ENCODE measurements at places on chromosomes 5 and 9.

GRCh38 chr5:65546141-65546540 is 16.8 kb downstream of the CENPK start:
- DNase-seq, result no peak

DNA sequence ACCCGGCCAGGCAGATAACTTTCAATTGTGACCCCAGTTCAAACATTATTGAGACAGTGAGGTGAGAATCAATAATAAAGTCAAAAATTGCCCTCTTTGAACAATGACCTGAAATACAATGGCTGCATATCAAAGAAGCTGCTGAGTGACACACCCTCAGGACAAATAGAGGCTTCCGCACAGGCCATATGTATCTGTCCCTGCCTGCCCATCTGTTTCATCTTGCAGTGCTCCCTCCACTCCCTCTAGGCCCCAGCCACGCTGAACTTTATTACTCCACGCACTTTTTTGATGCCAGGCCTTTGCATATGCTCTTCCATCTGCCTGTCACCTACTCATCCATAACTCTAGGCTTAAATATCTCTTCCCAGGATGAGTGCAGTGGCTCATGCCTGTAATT is 15.9 kb upstream of the PFDN1 start:
- DNase-seq, result no peak

- DNase-seq, result peak; percentile 89
Observed at GRCh38 chr5:60334281-60334713, 365.7 kb downstream of the DEPDC1B start.

GRCh38 chr9:114134827-114135396 is 20.4 kb upstream of the COL27A1 start:
- DNase-seq, result no peak

DNA sequence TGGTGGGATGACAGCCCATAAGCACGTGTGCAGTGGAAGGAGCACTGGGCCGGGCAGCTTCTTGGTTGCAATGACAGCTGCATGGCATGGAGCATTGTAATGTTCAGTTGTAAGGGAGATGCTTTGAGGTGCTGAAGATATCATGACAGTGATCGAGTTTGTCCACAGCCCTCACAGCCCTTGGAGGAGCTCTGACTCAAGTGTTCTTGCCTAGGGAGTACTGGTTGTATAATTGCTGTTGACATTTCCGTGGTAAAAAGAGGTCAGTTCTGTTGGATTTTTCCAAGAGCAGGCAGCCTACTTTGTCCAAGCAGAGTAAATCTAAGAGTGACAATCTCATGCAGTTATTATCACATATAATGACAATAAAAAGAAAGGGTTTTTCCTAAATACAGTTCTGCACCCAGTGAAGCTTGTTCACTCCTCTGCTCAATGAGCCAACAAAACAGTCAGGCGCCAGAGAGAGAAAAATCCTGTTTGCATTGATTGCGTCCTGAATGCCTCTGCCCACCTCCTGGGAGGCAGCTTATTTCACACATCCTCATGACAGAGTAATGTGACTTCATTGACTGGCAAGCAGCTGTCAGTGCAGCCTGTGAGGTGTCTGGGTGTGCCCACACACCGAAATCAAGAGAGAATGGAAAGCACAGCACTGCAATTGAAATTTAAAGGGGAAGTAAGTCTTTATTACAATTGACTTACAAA is 248.0 kb downstream of the NTRK2 start:
- no peak for DNase-seq

DNA sequence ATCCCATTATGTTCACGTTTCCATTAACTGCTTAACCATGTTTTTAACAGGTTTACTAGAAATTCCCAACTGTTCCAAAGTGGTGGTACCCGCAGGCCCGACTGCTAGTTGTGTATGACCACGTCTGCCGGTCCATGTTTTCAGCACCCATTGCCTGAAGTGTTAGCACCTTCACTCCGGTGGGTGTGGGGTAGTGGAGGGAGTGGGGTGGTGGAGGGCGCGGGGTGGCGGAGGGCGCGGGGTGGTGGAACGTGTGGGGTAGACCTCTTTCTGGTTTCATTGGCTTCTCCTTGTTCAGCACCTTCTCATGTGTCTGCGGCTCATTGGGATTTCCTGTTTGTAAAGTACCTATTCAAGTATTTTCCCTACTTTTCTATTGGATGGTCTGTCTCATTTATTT is 37.7 kb downstream of the TPPP start:
- DNase-seq, result no peak

DNA sequence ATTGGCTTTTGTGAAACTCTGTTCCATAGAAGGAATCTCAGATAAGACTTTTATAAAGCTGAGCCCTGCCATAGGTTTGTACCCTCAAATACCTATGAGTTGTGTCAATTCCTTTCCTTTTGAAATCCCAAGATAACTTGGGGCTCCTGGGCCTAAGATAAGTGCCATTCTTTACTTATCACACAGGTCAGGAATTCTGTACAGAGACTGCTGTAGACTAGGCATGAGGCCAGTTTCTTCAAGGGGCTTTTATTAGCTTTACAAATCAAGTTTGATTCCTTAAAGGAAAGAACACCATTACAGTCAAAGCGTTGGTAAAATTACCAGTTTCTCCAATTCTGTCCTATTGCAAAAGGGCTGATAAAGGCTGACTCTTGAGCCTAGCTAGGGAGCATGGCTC is 39.2 kb downstream of the SHC3 start:
- DNase-seq, result peak; percentile 39

DNA sequence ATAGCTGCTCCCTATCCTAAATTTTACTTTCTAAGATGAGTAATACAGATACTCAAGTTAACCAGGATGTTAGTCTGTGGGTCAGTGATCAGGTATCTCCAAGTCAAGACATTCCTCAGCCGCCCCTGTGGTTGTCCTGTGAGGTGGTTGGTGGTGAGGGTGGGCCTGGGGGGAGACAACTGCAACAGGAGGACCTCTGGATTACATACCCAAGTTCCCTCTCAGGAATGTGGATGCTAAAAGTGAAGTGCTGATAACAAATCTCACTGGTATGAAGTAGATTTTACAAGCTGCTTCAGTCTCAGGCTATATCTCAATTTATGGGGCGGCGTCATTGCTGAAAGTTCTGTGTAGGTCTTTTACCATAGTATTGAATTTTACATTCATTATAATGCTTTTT is 38.3 kb downstream of the SLC1A3 start:
- DNase-seq, result no peak

DNA sequence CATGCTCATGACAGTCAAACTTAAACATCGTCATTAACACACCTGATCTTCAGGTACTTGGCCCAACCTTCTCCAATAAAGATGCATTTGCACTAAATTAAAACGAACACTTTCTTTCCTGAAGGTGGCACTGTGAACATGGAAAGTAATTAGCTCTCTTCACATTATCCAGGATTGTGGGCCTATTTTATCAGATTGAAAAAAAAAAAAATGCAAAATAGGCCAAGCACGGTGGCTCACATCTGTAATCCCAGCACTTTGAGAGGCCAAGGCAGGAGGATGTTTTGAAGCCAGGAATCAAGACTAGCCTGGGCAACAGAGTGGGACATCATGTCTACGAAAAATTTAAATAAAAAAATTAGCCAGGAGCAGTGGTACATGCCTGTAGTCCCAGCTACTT is 14.4 kb upstream of the CDC20B start:
- DNase-seq, result peak; percentile 24

GRCh38 chr5:169978714-169979113 is 1.6 kb downstream of the INSYN2B start:
- DNase-seq, result peak; percentile 39

DNA sequence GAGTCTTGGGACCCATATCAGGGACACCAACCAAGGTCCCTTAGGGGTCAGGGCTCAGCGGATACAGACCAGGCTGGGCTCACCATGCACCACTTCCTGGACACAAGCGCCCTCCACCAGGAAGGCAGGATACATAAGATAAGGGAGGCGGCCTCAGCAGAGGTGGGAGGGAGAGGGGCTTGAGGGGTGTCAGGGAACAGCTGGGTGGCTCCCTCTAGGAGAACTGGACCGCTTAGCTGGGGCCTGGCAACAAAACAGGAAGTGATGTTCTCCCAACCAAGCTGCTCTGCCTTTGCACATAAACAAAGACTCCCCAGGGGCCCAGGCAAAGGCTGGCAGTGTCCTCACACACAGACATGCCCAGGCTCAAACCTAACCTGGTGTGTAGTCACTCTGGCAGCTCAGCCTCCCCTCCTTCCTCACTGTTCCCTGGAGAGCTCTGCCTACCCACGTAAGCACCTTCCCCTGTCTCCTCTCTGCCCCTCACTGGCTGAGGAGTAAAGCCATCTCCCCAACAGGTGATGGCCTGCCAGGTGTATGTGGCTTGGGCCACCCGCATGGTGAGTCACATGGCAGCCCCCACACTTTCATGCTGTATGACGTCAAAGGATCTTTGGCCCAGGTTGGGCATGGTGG is 5.8 kb upstream of the BICD2 start:
- no peak for DNase-seq

- peak; percentile 56 for DNase-seq
Observed at GRCh38 chr9:108521063-108521590, 334.7 kb downstream of the ACTL7B start.

- no peak for DNase-seq
Observed at GRCh38 chr5:52769061-52769460, 18.7 kb upstream of the ITGA1 start.

GRCh38 chr5:36653044-36653705 is 46.8 kb downstream of the SLC1A3 start:
- DNase-seq, result no peak

DNA sequence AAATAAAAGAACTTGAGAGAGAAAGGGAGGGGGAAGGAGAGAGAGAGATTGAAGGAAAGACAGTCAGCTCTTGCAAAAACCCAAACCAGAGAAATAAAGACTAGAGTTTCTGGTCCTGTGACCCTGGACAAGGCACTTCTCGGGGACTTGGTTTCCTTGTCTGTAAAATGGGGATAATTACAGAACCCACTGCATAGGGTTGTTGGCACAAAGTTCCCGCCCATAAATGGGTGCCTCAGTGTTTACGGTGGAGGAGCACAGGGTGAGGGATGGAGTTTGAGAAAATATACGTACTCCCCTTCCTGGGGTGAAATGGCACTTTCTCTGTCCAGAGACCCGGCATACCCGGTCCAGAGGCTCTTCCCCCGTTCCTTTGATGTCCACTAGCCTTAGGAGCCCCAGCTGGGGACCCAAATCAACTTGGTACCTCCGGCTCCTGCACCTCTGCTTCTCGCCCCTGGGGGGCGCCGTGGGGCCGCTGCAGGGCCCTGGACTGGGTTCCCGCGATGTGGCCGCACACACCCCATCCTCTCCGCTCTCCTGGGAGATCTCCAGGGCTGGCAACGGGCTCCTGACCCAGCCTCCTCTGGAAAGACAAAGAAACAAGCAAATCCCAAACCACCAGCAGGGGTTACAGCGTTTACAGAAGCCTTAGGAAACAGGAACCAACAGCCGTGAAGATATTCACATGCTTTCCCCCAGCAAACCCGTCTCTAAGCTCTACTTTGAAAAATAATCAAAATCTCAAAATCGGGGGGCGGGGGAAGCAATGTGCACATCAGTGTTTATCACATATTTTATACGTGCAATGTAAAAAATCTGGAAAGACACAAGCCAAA is 26.3 kb downstream of the PTGES start:
- peak; percentile 77 for DNase-seq

DNA sequence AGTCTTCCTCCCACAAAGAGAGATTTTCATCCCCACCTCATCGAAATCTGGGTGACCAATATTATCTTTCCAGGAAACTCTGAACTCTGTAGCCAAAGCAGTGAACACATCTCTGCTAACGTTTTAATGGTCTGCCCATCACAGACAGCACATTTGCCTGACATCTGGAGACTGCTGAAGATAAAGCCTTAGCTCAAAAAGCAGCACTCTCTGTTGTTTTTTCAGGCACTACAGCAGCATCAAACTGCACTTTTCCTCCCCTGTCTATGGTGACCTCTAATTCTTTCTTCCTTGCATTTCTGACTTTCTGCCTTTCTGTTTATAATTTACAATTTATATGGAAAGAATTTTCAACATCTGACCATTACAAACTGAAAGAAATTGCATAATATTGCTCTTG is 66.8 kb downstream of the RAB3C start:
- DNase-seq, result no peak

DNA sequence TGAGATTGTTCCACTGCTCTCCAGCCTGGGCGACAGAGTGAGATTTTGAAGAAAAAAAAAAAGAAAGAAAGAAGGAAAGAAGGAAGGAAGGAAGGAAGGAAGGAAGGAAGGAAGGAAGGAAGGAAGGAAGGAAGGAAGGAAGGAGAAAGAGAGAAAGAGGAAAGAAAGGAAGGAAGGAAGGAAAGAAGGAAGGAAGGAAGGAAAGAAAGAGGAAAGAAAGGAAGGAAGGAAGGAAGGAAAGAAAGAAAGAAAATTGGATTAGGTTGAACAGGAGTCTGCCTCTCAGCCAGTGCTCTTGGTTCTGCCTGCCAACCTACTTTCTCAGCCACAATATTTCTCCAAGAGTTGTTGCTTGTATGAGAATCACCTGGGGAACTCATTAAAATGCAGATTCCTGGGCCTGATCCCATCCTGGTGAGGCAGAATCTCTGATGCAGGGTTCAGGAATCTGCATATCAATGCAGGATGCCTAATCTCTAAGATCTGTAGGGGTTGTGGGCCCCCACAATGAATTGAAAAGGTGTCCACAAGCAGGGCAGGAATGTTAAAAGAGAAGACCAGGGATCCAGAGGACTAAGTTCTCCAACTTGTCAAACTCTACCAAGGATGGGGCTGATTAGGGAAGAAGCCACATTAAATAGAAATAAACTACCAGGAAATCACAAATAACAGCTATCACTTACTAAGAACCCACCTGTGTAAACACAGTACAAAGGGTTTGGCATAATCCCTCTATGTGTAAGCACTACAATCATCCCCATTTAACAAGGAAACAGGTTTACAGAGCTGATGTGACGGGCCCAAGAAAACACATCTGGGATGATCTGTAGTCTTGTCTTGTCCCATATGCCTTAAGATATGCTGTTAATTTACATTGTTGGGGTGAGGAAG is 23.4 kb upstream of the GALNT10 start:
- no peak for DNase-seq

GRCh38 chr5:178839319-178839704 is 20.4 kb upstream of the ZNF354B start:
- no peak for DNase-seq

DNA sequence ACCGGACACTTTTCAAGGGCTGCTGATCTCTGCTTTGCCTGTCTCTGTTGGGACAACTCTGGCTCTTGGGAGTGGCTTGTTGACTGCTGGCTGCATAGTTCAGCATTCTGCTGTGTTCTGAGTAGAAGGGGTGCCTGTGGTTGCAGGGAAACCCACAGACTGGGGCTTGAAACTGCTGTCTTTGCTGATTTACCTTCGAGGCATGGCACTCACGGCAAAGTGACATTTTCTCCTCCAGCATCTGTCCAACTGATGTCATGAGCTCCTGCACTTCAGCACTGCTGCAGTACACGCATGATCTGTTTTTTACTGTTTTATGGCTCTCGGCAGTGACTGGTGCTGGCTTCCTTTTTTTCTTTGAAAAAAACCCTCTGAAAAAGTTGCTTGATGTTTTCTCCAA is 69.2 kb downstream of the SPATA31D1 start:
- DNase-seq, result no peak

GRCh38 chr5:96669909-96670308 is 7.7 kb downstream of the CAST start:
- DNase-seq, result no peak

- no peak for DNase-seq
Observed at GRCh38 chr9:108417726-108418125, 438.1 kb downstream of the ACTL7B start.
